ENCODE measurements at places on chromosomes 4 and X.

DNA sequence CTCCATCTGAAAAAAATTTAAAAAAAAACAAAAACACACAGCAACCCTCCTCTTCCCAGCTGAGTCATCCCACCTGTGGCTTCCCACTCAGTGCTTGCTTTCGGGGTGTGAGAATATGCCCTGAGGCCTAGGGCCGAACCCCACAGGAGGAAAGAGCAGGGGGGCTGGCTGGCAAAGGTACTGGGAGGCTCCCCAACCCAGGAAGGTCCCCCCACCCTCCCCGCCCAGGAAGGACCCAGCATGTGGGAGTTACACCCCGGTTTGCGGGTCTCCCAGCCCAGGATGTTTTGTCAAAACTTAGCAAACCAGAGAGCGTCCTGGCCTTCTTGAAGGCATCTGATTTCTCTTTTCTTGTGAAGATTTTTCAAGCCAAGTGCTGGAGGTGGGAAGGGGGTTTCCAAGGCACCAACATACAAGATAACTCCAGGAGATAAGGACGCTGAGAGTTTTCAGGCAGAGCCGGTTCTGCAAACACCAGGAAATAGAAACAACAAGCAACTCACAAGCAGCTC is 25.7 kb upstream of the CSF2RA start:
- DNase-seq = no peak

DNA sequence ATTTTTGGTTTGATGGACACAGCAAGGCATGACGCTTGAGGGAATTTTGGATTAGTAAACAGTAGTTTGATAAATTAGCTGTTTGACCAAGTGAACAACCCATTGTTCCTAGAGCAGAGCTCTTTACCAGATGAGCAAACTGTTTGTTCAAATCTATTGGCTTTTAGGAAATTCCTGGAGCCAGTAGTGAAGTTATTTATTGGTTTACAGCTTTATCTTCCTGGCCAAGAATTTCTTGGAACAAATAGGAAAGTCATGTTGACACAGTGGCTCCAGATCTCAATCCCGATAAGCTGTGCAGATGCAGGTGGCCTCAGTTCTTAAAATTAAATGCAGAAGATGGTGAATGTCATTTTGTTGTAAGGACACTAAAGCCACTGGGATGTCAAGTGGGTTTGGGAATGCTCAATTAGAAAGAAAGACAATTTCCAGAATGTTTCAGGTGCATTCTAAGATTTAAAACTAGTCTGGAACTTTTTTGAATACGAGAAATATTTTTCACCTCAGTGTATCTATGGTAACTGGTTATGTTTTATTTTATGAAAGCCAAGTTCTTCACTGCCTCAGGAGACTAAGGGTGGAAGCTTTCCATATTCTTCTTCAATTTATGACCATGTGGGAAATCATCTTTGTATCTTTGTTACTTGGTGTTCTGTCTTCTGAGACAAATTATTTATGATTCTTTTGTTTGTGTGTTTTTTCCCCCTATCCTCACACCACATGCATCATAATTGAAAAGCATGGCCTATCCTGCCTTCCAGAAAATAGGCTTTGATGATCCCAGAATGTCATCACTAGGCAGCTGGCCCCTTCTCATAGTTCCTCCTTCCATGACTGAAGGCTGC is 554.5 kb downstream of the STIM2 start:
- DNase-seq = no peak

DNA sequence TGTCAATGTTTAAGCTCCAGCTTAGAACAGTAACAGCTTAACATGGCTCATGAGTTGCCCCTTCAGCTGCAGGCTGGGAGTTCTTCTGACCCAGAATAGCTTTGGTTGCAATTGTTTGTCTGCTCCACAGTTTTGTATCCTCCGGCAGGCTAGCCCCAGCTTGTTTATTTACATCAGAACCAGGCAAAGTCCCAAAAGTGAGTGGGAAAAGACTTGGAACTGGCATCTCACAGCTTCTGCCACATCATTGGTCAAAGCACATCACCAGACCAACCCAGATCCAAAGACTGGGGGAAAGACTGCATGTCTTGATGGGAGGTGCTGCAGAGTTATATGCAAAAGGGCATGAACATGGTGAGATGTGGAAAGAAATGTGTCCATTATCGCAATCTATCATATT is 231.2 kb upstream of the CPEB2 start:
- peak; percentile 1 for DNase-seq

DNA sequence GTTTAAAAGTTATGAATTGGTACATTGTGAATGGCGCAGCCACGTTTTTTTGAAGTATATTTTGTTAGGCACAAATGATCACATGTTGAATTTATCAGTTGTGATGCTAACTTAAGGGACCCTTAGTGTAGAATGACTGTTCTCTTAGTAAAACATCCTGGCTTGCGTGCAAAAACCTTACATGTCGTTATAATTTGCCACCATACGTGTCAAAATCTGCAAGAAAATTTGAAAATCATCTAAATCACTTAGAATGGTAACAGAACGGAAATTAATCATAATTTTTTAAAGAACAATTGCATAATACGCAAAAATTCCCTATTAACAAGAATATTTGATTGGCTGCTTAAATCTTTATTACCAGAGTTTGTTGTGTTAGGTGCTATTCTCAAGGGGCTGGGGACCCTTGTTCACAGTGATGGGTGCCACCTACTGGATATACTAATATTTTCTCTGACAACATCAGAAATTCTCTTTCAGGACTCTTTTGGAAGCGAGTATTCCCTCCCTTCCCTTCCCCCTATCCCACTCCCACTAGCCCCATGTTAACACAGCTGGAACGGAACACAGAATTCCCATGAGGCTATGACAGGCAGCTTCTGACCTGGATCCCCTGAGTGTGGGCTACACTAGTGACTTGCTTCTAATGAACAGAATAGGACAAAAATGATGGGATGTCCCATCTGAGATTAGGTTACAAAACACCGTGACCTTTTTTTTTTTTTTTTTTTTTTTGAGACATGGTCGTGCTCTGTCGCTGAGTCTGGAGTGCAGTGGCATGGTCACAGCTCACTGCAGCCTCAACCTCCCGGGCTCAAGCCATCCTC is 71.8 kb downstream of the SUPT20HL2 start:
- DNase-seq = no peak

GRCh38 chr4:8023696-8024033 is 84.0 kb upstream of the AFAP1 start:
- DNase-seq = no peak

DNA sequence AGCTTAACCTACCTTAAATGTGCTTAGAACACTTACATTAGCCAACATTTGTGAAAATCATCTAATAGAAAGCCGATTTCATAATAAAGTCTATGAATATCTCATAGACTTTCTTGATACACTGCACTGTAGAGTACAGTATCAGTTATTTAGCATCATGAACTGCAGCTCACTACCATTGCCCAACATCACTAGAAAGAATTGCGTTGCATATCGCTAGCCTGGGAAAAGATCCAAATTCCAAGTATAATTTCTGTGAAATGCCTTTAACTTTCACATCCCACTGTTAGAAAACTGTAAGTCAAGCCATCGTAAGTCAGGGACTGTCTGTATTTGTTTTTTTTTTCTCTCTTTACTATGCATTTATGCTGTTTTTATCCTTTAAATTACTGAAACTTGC is 918.6 kb upstream of the PABPC4L start:
- no peak for DNase-seq

DNA sequence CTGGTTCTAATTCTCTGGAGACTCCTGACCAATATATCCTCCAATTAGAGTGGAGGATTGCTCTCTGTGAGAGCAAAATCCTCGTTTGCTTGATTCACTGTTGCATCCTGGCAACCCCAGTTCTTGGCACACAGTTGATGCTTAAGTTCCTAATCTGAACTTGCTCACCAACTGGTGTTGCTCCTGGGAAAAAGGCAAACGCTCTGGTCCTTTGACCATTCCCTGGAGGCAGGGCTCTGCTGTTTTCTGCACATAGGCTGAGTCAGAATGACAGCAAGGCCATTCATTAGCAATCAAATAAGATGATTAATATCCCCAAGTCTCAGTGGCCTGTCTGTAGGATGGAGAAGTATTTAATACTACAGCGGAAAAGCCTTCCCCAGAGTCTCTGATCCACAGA is 172.7 kb upstream of the TBC1D9 start:
- DNase-seq = no peak

DNA sequence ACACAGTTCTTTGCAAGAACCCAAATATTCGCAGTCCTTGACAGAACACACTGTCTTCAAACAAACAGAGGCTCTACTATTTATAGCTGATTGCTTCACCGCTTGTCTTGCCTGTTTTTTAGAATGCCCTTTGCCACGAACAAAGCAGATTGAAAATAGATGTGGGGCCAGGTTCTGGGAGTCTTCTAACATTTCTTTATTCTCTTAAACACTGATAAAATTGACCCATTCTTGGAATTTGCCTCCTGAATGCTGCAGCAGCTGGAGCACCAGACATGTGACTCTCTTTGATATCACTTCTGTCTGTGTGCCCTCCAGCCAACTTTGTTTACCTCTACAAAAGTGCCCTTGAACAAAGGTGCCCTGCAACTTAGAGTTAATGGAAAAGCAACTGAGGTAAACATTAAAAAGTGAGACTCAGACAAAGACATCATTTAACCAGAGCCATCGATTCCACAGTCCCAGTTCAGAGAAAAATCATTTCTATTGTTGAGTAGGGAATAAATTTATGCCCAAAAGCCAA is 64.2 kb upstream of the SPP1 start:
- no peak for DNase-seq

GRCh38 chrX:10512741-10513140 is 107.6 kb downstream of the MID1 start:
- no peak for DNase-seq

DNA sequence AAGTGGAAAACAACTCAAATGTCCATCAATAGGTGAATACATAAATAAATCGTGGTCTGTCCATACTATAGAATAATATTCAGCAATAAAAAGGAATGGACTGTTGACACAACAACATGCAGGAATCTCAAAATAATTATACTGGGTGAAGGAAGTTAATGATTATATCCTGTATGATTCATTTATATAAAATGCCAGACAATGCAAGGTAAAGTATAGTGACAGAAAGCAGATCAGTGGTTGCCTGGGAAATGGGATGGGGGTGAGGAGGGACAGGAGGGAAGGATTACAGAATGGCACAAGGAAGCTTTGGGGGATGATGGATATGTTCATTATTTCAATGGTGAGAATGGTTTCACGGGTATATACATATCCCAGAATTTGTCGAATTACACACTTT is 12.3 kb downstream of the PYURF start:
- DNase-seq = no peak

- no peak for DNase-seq
Measured at GRCh38 chr4:176464748-176465147, 145.0 kb downstream of the SPCS3 start.

DNA sequence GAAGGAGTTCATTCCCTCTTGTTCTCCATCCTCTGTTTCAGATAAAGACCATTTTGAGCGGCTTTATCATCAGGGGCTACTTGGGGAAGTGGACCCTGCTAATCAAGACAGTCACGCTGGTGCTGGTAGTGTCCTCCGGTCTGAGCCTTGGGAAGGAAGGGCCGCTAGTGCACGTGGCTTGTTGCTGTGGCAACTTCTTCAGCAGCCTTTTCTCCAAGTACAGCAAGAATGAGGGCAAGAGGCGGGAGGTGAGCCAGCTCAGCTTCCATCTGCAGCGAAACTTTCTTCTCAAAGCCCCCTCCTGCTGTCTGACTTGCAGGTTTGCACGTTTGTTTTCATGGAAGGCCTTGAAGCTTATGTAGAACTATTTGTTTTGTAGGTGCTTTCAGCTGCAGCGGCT is 49.5 kb downstream of the CLCN4 start:
- DNase-seq = no peak

GRCh38 chrX:124747295-124747694 is 400.9 kb downstream of the SH2D1A start:
- DNase-seq = no peak

DNA sequence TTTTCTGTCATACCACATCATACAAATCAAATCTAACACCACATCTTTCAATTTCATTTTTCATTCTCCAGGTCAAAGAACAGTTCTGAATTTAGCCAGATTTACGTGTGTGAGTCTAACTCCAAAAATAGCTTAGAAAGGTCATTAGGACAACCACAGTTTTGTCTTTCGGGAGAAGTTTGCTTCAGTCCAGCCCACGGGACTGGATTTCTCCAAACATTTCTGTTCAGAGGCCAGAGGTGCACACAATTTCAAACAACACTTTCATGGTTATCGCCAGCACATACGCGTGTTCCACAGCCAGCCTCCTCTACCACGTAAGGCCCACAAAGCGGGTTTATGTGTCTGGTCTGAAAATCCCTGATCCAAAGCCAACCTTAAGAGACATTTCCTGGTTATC is 65.9 kb downstream of the VEGFC start:
- DNase-seq = no peak

GRCh38 chrX:11351375-11352295 is 58.4 kb downstream of the AMELX start:
- DNase-seq = no peak

DNA sequence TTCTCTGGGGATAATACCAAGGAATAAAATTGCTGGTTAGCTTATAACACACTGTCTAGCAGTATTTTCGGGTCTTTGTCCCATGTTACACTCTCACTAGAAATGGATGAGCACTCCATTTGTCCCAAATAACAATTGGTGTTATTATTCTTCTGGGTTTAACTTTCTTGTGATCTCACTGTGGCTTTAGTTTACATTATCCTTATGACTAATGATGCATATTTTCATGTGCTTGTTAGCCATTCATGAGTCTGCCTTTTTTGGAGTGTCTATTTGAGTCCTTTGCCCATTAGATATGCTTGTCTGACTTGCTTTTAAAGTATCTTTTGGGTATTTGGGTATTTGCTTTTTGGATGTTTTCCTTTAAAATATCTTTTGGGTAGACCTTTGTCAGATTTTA is 372.9 kb upstream of the TENM3 start:
- DNase-seq = no peak

DNA sequence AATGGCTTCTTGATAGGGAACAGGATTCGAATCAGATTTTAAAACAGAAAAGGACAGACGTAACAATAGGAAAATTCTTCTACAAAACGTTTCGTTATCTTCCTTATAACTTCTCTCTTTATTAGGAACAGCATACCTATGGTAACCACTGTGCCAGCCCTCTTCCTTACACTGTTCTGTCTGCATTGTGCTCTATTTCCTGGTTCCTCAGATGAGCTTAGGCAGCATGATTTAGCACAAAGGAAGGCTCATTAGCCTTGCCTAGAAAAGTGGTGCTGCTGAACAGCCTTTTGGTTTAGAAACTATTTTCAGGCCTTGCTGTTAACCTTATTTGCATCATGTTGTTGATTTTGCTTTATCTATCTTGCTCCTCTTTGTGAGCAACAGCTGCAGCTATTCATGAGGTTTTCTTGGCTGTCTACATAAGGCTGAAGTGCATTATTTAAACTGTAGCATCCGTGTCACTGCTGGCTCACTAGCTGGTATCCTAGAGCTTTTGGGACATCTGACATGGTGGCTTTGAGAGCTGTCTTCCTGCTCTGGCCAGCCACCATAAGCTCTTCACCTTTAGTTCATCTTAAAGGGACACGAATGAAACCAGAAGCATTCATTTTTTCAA is 69.9 kb upstream of the NRK start:
- DNase-seq = no peak

- DNase-seq = no peak
Measured at GRCh38 chr4:88503344-88503743, 20.2 kb downstream of the PYURF start.

- DNase-seq = no peak
Measured at GRCh38 chr4:11634283-11634682, 205.6 kb upstream of the HS3ST1 start.

Measured in anterior cingulate cortex (tissue), 58 donors.